ENCODE measurements at places on chromosomes 7 and 10. TPM values are rescaled to one million over a fixed set of nuclear protein-coding genes. Genes with fewer than 3 reads are reported as not detected.
A peak's percentile ranks its signal among the peaks of the same experiment; 100 is the strongest.

GARIN1A gene
- 1.8 TPM for total RNA-seq

SYT15 gene
- 3.2 TPM for total RNA-seq

GIMAP7 gene
- total RNA-seq = 21.4 TPM

ARL4A gene
- 10.1 TPM for total RNA-seq

DNA sequence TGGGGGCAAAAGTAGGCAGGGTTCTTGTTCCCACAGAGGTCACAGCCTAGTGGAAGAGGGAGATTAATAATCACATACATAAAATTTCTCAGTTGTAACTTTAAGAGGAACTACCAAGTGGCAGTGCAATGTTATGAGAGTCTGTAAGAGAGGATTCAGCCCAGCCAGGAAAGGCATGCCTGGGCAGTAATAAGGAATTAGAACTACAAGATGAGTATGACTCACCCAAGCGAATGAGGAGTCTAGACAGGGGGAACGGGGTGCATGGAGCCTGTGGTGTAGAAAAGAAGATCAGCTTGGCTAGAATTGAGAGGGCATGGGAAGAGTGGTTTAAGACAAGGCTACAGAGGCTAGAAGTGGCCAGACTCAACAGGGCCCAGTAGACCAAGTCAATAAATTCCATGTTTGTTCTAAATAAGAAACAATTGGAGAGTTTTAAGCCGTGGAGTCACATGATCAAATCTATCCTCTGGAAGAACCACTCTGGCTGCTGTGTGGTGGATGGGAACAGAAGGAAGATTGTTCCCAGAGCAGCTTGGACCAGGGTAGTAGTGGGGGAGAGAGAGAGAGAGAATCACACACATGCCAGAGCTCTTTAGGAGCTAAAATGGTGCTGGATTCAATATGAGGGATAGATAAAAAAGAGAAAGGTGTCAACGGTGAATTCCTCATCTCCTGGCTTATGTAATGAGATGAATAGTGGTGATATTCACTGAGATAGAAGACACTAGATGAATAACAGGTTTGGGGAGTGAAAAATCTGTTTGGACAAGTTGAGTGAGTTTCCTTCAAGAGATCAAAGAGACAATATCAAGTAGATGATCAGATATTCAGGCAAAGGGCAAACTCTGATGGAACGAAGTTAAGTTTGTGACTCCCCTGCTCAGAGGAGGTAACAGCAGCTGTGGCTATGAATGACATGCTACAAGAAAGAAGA lies 265.1 kb downstream of the FGFR2 start:
- no peak for DNase-seq

DNA sequence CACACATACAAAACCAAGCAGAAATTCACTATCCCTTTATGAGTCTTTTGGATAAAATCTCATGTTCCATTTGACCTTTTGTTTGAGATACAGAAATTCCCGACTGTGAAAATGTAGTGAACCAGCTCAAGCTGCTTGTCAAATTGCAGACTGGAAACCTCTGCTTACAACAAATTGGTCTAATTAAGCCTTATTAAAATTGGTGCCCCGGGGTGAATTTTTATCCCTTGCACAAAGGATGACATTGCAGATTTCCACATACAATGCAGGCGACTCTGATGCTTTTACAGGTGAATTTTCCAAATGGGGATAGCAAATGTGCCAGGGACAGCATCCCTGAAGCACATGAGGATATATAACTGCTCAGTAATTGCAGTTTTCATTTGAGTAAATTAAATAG lies 257.3 kb downstream of the BMPER start:
- no peak for DNase-seq

- DNase-seq = peak; percentile 75
Observed at GRCh38 chr7:100655908-100656674, at the start of gene ACTL6B. Gene ACTL6B, minus strand, starts transcription at chr7:100656448. Its CDS starts 94 bp downstream, at chr7:100656354.

- no peak for DNase-seq
Observed at GRCh38 chr10:103181244-103181643, 11.8 kb downstream of the NT5C2 start.

DNA sequence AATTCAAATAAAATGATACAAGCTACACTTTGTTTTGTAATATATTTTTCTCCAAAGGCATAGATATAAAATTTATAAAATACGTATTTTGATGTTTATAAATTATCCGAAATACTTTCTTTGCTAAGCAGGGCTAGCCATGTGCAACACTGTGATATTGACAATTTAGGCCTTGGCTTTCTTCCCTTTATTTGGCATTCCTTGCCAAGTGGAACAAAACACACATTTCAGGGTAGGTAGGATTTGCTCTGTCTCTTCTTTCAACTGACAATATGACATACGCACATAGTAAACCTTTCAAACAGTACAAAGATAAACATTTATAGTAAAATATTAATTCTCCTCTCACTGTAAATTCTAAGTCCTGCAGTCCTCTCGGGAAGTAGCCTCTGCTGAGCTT lies 103.3 kb upstream of the POT1 start:
- no peak for DNase-seq

All from Right ventricle myocardium inferior (tissue), 1 donor.